ENCODE measurements at places on chromosomes 11 and 22.

DNA sequence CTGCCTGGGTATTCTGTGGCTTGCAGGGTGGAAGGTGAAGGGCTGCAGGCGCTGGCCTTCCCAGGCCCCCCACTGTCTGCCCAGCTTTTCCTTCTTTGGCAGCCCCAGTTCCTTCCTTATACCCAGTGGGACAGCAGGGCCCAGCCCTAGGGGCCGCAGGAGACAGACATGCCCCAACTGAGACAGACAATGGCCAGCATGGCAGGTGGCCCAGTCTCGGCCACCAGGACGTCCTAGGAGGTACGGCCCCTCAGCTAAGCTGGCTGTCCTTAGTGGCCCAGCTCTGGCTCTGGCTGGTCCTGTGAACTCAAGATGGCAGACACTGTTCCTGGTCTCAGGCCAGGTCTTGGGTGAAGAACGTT is 35.9 kb downstream of the RTN4R start:
- DNase-seq: no peak

DNA sequence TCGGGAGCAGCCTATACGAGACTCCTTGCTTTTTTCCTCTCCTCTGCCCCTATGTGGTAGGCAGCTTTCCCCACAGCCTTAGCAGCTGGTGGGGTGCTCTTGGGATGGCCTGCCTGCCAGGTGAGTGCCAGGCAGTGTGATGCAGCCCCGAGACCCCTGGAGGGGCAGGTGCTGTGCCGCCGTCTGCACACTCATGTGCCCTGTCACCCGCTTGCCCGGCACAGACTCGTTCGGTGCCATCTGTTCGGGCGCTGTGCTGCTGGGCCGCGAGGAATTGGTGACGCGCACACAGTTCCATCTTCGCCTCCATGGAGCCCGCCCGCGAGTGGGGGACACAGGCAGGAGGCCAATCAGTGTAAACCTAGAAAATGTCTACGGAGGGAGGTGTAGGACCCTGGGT is 15.1 kb downstream of the TRMU start:
- no peak for DNase-seq

- no peak for DNase-seq
Observed at GRCh38 chr11:96237766-96238266, 105.2 kb downstream of the MAML2 start.

DNA sequence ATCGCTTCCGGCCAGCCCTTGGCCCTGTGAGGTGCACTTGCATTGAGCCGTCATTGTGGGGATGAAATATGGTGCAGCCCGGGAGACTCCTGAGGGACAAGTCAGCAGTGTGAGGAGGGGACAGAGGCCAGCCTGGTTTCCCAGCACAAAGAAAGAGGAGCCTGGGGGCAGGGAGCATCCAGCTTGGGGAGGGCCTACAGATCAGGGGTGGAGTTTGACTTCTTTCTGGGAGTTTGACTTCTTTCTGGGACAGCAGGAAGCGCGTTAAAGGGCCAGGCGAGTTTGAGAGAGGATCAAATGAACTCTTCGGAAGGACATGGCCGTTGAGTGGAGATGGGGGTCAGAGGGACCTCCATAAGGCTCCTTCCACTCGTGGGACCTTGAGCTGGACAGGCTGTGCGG is 91.9 kb downstream of the LRRC32 start:
- no peak for DNase-seq

DNA sequence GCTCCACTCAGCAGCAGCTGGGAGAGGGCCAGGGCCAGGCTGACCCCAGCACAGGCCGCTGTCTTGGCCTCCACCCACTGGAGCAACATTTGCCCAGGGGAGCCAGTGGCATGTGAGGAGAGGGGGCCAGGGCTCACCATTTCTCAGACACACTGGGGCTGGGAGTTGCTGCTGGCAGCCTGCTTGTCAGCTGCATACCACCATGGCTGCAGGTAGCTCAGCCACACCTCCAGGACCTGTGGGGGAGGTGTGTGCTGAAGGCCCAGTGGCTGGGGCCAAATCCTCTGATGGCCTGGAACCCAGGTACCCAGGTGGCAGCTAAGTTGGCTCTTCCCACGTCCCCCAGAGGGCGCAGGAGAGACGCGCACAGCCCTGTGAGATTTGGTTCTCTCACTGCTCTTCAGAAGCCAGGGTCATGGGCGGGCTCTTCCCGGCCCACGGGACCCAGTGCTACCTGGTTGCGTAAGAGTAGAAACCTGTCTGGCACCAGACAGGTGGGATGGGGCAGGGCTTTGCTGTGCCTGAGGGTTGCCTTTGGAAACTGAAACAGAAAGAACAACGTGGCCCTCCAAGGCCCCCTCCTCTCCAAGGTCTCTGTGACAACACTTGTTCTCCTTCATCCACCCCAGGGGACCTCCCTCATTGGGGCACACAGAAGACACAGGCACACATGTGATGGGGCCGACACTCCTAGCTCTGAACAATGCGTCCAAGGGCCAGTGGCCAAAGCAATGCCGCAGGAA is 98.8 kb downstream of the MED15 start:
- no peak for DNase-seq

DNA sequence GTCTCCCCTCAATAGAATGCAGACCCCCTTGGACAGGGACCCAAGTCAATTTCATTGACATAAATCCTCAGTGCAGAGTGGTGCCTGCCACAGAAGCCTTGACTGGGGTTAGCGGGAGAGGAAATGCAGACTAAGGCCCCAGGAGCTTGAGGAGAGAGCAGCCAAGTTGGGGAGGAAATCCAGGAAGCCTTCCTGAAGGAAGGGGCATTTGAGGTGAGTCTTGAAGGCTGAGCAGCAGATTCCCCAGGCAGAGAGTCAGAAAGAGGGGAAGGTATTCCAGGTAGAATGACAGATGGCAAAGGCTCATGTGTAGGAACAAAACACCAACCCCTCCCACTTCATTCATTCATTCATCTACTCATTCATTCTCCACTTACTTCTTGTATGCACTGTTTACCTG is 10.3 kb downstream of the MYEOV start:
- no peak for DNase-seq

GRCh38 chr11:15327786-15328231 is 213.1 kb downstream of the INSC start:
- DNase-seq: no peak

DNA sequence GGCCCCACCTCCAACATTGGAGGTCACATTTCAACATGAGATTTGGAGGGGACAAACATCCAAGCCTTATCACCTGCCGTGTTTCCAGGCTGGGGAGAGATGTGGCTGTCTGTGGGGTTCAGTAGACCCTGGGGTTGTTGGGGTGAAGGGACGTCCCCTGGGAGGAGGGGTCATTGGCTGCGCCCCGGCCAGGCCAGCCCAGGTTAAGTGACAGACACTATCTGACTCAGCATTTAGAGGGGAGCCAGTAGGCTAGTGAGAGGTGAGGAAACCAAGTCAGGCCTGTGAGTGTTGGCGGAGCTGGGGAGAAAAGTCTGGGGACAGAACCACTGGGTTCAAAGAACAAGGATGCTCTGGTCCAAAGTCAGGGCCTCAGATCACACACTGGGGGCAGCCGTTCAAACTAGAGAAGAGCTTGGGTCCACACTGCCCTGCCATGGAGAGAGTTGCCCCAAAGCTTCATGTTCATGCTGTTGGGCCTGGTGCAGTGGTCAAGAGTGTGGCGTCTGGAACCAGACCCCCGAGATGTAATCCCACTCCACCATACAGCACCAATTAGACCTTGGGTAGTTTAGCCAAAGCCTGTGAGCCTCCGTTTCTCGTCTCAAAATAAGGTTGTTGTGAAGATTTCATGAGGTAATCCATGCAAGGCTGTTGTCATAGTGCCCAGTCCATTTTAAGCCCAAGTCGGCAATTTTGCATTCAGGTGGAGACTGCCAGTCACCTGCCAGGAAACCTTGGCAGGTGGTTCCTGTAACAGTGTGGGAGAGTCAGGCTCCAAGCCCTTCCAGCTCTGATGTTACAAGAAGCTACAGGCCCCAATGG is 1289.6 kb downstream of the TBC1D22A start:
- no peak for DNase-seq

- DNase-seq: no peak
Observed at GRCh38 chr11:78292109-78292803, 103.5 kb downstream of the USP35 start.

GRCh38 chr11:78391424-78391823 is 26.2 kb downstream of the GAB2 start:
- DNase-seq: no peak

DNA sequence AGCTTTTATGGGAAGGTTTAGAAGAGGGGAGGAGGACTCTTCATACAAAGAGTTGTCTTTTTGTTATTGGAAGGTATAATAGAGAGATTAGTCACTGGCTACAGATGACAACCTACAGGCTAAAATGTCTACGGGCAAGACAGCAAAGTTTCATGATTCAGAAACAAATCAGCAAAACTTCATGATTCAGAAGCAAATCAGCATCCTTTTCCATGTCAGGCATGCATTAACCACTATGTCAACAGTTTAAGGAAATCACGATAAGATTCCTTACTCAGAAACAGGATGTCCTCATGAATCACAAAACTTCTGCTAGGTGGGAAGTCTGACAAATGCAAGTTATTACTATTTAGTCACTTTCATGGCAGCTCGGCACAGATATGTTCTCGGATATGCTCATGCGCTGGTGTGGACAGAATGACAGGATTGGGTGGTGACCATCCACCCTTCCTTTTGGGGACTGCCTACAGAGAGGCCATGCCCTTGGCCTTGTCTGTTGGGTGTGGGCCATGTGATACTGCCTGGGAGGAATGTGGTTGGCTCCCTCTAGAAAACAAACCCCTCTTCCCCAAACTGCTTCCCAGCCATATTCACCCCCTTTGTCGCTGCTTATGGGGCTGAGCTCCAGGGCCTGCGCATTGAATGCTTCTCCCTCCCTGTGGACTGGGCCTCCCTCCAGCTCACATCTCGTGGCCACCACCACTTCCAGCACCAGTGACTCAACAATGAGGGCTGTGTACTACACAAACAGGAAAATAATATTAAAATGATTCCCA is 10.1 kb downstream of the C11orf91 start:
- DNase-seq: no peak

GRCh38 chr11:111870522-111870885 is 877 bp downstream of the ALG9 start:
- DNase-seq: no peak

DNA sequence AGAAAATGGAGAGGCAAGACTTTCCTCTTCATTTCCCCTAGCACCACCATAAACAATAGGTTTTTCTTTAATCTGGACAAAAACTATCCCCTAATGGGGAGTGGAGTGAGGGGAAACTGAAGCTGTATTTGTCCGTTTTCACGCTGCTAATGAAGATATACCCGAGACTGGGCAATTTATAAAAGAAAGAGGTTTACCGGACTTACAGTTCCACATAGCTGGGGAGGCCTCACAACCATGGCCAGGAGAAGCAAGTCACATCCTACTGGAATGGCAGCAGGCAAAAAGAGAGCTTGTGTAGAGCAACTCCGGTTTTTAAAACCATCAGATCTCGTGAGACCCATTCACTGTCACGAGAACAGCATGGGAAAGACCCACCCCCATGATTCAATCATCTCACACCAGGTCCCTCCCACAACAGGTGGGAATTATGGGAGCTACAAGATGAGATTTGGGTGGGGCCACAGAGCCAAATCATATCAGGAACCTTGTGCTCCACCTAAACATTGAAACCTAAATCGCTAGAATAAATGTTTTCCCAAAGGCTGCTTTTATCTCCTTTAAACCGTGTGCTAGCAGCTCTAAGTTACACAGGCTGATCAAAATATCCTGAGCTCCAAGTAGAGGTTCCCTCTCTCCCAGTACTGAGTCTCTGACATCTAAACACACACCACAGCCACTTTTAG is 4.3 kb downstream of the UBQLN3 start:
- no peak for DNase-seq
